Muscle of arm (tissue), 14 donors: ENCODE measurements at places on chromosomes 5 and 9. TPM values are rescaled to one million over a fixed set of nuclear protein-coding genes. Genes with fewer than 3 reads are reported as not detected.

STPG3 gene
- polyA plus RNA-seq, result 0.28 TPM

CCL21 gene
- polyA plus RNA-seq, result 17.2 TPM

SAXO1 gene
- not detected for polyA plus RNA-seq

HTR1A gene
- not detected for polyA plus RNA-seq

BTNL8 gene
- polyA plus RNA-seq, result 0.21 TPM

ADAMTSL2 gene
- polyA plus RNA-seq, result 4.4 TPM

ARHGEF28 gene
- not detected for polyA plus RNA-seq

ANKRD31 gene
- polyA plus RNA-seq, result 0.23 TPM

PCDH1 gene
- 14.0 TPM for polyA plus RNA-seq

SYK gene
- polyA plus RNA-seq, result not detected

DOCK8 gene
- 5.3 TPM for polyA plus RNA-seq

TDRD7 gene
- 5.7 TPM for polyA plus RNA-seq

MIER3 gene
- polyA plus RNA-seq, result 29.2 TPM

TAF1L gene
- 0.05 TPM for polyA plus RNA-seq

GMCL2 gene
- polyA plus RNA-seq, result not detected

PCDHGA9 gene
- 3.7 TPM for polyA plus RNA-seq

C5orf46 gene
- not detected for polyA plus RNA-seq

PCDHB8 gene
- polyA plus RNA-seq, result 0.99 TPM

ORM2 gene
- polyA plus RNA-seq, result not detected

FST gene
- 15.4 TPM for polyA plus RNA-seq
